Breast epithelium (tissue), 4 donors: ENCODE measurements at places on chromosomes 4 and X.

GRCh38 chr4:4440333-4441061 is 53.6 kb downstream of the NSG1 start:
- no peak for DNase-seq
- H3K36me3 ChIP-seq = no peaks in the 10 kb centered on the region
- H3K4me3 ChIP-seq = no peak overlapping the region
- H3K27ac ChIP-seq = no peak overlapping the region
- H3K4me1 ChIP-seq = no peaks in the 10 kb centered on the region

DNA sequence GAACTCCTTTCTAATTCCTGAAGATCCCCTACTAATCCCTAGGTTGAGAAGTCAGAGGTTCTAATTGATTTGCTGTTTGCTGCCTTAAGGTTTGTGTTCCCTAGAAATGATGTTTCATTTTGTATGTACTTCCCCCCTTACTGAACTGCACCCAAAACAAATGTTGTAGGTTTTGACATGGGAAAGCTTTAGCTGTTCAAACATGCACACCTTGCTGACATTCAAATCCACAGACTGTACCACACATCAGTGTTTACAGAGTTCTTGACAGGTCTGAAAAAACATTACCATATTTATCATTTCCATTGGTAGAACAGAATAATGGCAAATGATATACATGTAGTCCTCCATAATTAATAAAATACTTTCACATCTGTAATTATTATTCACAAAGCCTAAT is 18.2 kb downstream of the EGF start:
- no peak for DNase-seq
- no peaks in the 10 kb centered on the region for H3K36me3 ChIP-seq
- no peak overlapping the region for H3K27ac ChIP-seq
- H3K4me1 ChIP-seq = no peaks in the 10 kb centered on the region
- no peaks in the 10 kb centered on the region for H3K27me3 ChIP-seq
- H3K4me3 ChIP-seq = no peak overlapping the region

GRCh38 chrX:70452143-70452733 is 7.6 kb downstream of the DLG3 start:
- DNase-seq = peak; percentile 24
- no peaks in the 10 kb centered on the region for H3K27me3 ChIP-seq
- no peaks in the 10 kb centered on the region for H3K36me3 ChIP-seq
- peak overlapping the region; percentile 73 for H3K4me3 ChIP-seq
- H3K4me1 ChIP-seq = no peaks in the 10 kb centered on the region

DNA sequence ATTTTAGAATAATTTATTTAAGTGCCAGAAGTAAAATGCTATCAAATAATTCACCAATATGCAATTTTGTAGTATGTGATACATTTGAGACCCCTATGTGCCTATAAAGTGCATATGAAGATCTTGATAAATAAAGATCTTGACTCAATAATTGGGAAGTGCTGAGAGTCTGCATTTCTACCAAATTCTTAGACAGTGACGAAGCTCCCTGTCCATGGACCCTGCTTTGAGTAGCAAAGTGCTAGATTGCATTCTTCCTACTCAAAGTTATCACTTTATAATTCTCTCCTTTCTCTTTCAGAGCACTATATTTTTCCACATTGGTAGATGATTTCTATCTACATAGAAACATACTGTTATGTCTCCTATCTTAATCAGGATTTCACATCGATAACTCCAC is 1393.9 kb downstream of the ARAP2 start:
- no peak overlapping the region for H3K27ac ChIP-seq
- no peaks in the 10 kb centered on the region for H3K27me3 ChIP-seq
- H3K36me3 ChIP-seq = no peaks in the 10 kb centered on the region
- H3K4me3 ChIP-seq = no peak overlapping the region

DNA sequence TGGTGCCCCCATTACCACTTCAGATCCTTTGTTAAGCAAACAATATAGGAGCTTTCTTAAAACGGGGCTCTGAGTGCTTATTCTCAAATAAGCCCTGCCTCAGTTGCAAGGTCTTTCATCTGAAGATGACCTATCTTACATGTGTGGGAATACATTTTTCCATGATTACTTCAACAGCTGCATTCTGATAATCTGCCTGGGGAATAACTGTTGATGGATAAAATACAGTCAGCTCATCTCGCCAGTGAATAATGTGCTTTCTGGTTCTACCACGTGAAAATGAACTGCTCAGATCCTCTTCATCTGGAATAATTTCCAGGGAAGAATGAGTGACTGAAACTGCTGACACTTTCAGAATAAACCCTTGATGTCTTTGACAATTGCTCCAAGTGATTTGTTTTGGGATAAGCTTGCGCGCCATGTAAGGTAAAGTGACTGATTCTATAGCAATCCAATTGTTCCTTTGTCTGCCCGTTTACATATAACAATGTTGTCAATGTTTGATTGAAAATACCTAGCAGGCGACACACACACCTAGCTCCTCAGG is 161.3 kb downstream of the RTL9 start:
- peaks cover 41% of the 10 kb centered on the region for H3K27me3 ChIP-seq
- H3K4me3 ChIP-seq = no peak overlapping the region
- peak overlapping the region; percentile 15 for H3K27ac ChIP-seq
- DNase-seq = no peak
- H3K36me3 ChIP-seq = no peaks in the 10 kb centered on the region

DNA sequence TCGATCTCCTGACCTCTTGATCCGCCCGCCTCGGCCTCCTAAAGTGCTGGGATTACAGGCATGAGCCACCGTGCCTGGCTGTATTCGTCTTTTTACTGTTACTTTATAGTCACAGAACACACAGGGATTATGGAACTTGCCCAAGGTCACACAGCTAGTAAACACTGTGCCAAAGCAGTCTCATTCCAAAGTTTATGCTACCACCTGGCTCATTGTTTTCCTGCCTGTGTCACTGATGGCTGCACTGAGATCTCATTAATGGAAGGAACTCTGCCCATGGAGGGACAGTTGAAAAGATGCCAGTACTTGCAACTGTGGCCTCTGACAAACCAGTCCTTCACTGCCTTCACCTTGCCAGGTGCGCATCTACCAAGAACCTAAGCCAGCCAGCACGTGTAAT is 517.7 kb downstream of the BCOR start:
- no peaks in the 10 kb centered on the region for H3K36me3 ChIP-seq
- no peak overlapping the region for H3K27ac ChIP-seq
- no peaks in the 10 kb centered on the region for H3K27me3 ChIP-seq
- H3K4me3 ChIP-seq = no peak overlapping the region
- H3K4me1 ChIP-seq = no peaks in the 10 kb centered on the region

DNA sequence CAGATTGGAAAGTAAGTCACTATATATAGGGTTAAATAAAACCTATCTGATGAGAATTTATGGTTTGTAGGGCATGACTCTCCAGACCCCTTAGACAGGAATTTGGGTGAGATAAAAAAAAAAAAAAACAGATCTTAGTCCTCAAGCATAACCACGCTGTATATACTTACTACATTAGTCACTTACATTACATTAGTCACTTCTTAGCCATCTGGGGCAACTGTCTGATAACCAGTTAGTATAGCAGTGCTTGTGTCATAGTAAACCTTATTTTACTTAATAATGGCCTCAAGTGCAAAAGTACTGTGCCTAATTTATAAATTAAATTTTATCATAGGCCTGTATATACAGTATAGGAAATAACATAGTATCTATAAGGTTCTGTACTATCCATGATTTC is 60.2 kb upstream of the RPS6KA6 start:
- no peaks in the 10 kb centered on the region for H3K36me3 ChIP-seq
- H3K4me1 ChIP-seq = no peaks in the 10 kb centered on the region
- no peak overlapping the region for H3K27ac ChIP-seq
- no peak overlapping the region for H3K4me3 ChIP-seq
- no peak for DNase-seq
